ENCODE measurements at places on chromosomes 4 and X. TPM values are rescaled to one million over a fixed set of nuclear protein-coding genes. Genes with fewer than 3 reads are reported as not detected.

GRCh38 chr4:139207873-139208403 is 30.9 kb upstream of the ELF2 start:
- ATAC-seq, result peak; percentile 23

DNA sequence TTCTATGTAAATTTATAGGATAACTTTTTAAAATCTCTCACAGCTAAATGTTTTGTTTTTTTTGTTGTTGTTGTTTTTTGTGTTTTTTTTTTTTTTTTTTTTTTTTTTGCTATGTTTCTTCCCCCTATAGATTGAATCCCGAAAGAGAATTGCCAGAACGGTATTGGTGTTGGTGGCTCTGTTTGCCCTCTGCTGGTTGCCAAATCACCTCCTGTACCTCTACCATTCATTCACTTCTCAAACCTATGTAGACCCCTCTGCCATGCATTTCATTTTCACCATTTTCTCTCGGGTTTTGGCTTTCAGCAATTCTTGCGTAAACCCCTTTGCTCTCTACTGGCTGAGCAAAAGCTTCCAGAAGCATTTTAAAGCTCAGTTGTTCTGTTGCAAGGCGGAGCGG is 4.1 kb downstream of the BRS3 start:
- no peak for ATAC-seq

- ATAC-seq, result no peak
Observed at GRCh38 chr4:85938062-85938461, 421.8 kb downstream of the MAPK10 start.

DNA sequence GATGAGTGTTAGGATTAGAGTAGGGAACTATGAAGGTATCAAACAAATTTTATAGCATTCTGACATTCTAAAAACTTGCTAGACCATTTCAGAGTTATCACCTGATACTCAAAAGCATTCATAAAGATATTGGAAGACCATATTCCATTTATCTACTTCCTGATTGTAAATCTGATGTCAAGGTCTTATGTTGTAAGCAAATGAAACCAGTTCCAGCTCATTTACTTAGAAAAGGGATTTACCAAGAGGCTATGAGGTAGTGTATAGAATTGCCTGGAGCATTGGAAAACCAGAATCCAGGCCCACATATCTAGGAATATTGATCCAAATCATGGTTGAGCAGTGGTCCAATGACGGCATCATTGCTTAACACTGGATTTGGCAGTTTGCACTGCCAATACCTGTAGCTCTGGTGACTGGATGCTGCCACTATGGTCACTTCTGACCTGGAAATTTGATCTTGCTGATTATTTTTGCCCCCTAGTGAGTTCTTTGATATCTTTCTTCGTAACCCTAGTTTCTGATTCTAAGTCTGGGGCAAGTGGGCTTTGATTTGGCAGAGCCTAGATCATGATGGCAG is 25.4 kb downstream of the ARFIP1 start:
- ATAC-seq, result no peak

GRCh38 chrX:101383679-101384205 is 2.2 kb downstream of the BTK start:
- peak; percentile 88 for ATAC-seq

The TEX11 gene
- not detected for total RNA-seq

The SLC25A43 gene
- 4.8 TPM for total RNA-seq

The QRFPR gene
- total RNA-seq, result not detected

The CYBB gene
- total RNA-seq, result 0.24 TPM

The ARMCX1 gene
- total RNA-seq, result 32.1 TPM

The FAT4 gene
- total RNA-seq, result 7.3 TPM
